CD8-positive, alpha-beta T cell (primary cell): ENCODE measurements at places on chromosomes 4 and X.

DNA sequence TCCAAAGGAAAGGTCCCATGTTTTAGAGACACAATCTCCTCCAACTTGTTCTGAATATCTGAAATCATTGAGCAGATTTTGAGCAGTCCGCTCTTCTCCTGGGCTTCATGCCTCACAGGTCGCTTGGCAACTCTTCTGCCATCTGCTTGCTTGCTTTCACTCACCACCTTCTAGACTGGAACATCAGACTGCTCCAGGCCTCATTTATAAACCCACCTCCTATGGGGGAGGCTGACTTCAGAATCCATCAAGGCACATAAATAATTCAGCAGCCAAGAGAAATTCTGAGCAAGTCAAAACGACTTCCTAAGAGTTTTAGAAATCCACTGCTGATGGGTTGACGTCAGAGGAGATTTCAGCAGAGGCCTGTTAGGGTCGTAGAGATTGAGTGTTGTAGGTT lies 64.1 kb downstream of the FAM184B start:
- no peak for DNase-seq

GRCh38 chrX:16202943-16203342 lies 35.7 kb downstream of the MAGEB17 start:
- DNase-seq = no peak

GRCh38 chr4:83305187-83305586 lies 20.6 kb upstream of the COQ2 start:
- DNase-seq = no peak

DNA sequence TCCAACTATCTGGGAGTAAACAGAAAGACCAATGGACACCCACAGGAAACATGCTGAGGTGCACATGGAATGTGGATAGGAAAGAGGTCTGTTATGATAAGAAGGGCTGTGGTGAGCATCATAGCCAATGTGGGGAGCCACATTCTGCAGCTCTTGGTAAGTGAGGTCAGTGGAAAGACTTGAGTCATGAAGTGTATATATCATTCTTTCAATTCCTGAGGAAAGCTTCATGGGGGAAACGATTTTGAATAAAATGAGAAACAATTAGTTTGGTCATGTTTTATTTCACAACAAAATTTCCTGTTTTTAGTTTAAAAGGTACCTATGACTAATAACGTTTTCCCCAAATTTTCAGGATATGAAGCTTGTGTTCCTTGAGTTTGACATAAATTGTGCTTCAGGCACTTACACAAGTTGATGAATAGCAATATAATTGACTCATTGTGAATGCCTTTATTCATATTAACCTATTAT lies 41.4 kb upstream of the RASSF6 start:
- no peak for DNase-seq

DNA sequence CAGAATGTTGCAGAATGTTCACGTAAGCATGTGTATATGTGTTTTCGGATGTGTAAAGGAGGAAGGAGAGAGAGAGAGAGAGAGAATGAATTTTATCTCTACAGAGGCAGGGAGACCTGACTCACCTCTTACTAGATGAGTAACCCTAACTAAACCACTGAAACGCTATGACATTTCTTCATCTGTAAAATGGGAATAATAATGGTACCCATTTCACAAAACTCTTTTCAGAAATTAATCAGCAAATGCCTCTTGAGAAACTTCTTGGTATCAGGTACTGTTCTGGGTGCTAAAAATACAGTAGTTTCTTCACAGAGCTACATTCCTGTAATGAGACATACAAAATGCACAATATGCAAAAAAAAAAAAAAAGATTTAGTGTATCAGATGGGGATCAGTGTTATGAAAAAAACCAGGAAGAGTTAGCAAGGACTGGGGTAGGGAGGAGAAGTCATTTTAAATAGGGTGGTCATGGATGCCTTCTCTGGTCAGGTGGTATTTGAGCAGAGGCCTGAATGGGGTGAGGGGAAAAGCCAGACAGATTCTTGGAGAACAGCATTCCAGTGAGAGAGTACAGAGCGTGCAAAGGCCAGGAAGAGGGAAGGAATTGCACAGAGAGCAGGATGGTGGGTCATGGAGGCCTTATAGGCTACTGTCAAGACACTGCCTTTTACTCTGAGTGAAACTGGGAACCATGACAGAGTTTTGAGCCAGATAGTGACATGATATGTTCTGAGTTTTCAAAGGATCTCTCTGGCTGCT lies 84.9 kb upstream of the SPANXB1 start:
- DNase-seq = no peak

DNA sequence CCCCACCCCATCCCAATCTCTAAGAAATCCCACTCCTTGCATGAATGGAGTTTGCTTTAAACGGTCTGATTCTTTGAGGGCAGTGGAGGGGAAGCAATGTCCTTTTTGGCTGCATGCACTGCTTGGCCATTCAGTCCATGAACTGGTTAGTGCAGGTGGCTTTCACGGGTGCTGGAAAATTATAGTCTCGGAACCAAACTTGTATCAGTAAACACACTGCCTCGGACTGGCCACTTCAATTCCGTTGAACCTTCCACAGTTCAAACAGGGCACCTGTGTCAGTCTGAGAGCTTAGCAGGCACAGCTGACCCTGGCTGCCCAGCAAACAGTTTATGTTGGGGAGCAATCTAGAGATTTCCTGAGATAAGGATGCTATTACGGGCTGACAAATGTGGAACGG lies 255.6 kb downstream of the DHX15 start:
- no peak for DNase-seq

DNA sequence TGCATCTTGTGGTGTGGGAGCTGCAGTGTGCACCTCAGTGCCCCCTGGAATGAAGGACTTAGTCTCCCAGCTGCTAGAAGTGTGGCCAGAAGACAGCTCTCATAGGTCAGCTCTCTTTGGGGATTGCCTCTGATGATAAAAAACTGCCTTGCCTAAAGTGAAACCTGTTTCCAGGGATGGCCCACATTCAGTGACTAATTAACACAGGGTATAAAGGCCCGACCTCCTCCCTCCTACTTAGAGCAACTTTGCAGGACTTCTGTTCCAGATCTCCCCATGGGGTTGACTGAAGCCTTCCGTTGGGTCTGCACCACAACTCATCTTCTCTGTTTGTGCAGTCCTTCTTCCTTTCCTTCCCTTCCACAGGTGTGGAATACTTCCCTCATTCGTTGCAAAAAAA lies 53.2 kb downstream of the SPINK2 start:
- DNase-seq = no peak
